Stimulated activated CD4-positive, alpha-beta T cell treated with anti-CD3 and anti-CD28 coated beads, Interleukin-12 subunit alpha, Interleukin-12 subunit beta, amount 100 ng/mL, for 48 hours (primary cell): ENCODE measurements at places on chromosomes 4 and X.
A peak's percentile ranks its signal among the peaks of the same experiment; 100 is the strongest.

- no peak for DNase-seq
These were observed 42.9 kb upstream of the TMPRSS11B start for GRCh38 chr4:68288393-68288740.

DNA sequence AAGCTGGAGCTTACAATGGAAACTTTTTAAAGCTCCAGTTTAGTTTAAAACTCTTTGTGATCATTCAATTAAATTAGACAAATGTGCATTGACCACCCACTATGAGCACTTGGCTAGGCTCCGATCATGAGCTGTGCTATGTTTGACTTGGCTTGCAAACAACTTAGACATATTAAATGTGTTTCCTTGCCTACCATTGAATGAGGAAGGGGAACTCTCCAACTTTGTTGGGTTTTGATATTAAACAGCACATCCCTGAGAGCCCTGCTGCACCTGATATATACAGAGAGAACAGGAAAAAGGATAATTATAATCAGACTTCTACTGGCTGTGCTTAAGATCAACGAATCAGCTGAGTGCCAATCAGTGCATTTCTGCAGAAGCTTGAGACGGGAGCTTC, 71.4 kb upstream of the ADGRL3 start:
- no peak for DNase-seq

DNA sequence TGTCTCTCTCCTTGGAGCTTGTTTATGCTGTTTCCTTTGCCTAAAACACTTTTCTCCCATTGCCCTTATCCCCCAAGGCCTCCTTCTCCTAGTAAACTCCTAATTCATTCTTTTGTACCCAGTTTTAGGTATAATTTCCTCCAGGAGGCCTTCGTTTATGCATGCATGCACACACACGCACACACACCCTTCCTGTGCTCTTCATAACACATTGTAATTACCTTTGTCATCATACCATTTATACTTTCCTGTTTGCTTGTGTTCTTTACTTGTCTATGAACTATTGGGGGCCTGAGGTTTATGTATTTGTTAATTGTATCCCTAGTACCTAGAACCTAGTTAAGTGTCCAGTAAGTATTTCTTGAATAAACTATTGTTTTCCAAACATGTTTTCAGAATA, 45.5 kb downstream of the XIAP start:
- DNase-seq: no peak

GRCh38 chr4:183912585-183912984, 7.5 kb downstream of the STOX2 start:
- DNase-seq: no peak

DNA sequence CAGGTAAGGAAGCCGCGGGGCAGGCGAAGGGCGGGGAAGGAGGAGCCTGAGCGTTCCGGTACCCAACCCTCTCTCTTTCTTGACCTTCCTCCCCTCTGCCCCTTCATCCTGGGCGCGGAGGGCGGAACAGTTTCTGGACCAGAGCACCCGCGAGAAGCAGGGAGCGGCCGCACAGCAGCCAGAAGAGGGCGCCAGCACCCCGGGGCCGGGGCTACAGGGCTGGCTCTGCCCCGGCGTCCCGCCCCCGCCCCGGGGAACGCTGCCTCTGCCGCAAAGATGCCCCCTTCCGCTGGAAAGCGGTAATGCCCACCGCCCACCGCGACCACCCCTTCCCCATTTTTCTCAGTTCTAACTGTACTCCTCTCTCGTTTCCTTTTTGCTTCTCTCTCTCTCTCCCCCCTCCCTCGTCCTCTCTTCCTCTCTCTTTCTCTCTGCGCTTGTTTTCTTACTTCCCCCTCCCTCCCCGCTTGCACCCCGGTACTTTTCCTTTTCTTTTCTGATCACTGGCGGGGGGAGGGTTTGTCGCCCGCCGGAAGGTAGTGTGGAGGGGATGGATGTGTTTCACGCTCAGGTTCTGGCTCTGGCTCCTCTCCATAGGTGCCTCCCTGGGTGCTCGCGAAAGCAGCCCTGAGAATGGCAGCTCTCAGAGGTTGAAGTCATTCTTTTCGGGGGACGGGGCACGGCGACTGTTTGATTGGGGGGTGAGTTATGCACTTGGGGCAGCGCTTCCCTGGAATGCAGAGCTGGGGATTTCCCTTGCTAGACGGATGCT, 13.1 kb upstream of the PRDM8 start:
- DNase-seq: peak; percentile 76

DNA sequence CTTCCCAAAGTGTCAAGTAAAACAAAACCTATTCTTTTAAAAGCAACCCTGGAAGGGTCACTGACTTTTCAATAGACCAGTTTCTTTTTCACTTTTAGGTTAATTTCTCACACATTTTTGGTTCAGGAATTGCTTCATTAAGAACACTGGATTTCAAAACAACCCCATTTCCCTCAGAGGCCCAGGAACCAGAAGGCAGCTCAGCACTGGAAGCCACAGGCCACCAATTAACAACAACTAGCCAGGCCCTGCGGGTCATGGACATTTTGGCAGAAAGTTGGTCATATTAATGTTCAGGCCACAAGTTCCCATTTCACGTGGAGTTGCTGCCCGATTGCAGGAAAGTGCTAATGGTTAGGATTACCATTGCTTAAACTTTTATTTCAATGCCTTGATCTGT, 39.8 kb downstream of the HAND2 start:
- DNase-seq: no peak

DNA sequence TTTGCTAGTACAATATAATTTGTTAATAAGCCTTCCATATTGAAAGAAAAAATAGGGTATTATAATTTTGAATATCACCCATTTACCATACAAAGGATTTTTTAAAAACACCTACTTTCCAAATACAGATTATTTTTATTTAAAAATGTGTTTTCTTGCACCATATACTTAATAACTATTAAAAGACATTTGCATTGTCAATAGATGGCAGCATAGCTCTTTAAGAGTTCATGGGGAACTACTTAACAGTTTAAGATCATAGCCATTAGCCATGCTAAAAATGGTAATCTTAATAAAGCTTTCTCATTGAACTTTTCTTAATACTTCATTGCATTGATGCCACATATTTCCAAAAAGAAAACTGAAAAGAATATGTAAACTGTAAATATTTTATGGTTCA, 1995.9 kb downstream of the C4orf33 start:
- DNase-seq: no peak

DNA sequence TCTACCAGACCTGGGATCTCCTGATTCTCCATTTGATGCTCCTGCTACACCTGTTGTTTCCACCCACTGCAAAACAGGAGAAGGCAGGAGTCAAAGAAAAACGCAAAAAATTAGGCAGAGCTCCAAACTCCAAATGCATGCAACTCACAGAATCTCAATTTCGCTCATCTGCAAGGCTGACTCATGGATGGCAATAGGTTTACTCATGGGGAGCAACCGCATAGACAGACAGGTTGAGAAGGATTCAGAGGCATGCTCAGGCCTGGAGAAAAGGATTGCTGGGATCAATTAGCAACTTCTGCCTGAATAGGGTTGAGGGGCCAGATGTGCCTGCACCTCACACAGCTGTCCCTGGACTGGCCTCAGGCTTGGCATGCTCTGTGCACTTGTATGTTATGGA, 231.0 kb downstream of the LDB2 start:
- no peak for DNase-seq

GRCh38 chr4:20297261-20297660, 45.6 kb downstream of the SLIT2 start:
- no peak for DNase-seq

DNA sequence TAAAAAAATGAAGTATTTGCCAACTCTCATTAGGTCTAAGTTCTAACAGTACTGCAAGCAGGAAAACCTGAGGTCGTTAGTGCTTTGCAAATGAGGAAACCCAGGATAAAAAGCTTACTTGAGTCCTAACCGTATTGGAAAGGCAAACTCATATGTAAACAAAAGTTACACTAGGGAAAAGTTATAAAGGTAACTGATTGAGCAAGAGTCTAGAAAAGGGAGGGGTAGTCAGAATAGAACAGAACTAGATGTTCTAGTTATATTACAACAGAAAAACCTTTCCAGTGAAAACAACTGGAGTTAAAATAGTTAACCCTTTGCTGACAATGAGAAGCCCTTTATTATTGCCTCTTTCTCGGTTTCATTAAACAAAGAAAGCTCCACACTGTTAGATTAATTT, 66.4 kb upstream of the MAOA start:
- no peak for DNase-seq

DNA sequence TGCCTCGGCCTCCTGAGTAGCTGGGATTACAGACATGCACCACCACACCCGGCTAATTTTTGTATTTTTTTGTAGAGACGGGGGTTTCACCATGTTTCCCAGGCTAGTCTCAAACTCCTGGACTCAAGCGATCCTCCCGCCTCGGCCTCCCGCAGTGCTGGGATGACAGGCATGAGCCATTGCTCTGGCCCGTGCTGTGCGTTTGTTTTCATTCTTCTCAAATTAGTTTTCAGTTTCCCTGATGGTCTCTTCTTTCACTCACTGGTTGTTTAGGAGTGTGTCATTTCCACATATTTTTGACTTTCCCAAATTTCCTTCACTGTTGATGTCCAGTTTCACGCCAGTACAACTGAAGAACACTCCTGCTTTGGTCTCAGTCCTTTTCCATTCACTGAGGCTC, 31.8 kb downstream of the SH3TC1 start:
- no peak for DNase-seq

DNA sequence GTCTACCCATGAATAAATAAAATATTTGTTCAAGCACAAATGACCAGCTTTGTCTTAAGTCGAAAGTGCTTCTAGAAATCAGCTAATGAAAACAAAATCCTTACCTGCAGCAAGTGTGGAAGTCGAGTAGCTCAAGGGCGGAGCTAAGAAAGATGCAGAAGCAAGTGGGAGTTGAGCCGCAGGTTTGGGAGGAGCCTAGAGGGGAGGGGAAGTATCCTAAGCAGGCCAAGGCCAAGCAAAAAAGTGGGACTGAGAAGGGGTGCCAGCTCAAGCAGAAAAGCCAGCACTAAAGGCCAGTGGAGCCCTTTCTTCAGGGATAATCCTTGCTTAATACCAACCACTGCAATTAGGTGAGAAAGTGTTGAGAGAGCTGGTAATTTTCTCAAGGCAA, 60.8 kb downstream of the DLG3 start:
- DNase-seq: no peak

DNA sequence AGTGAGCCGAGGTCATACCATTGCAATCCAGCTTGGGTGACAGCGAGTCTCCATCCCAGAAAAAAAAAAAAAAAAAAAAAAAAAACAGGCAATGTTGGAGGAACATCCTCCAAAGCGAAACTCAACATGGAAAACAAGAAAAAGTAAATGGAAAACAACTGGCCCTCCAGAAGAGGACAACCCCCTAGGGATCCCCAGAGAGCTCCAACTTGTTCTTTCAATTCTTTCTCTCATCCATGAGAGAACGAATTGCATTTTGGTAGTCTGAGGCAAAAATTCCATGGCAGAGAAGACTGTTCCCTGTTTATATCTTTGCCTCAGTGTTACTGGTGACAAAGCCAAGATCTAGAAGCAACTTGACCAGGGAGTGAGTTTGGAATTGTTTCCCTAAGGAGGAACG, 49.8 kb downstream of the OPHN1 start:
- no peak for DNase-seq

DNA sequence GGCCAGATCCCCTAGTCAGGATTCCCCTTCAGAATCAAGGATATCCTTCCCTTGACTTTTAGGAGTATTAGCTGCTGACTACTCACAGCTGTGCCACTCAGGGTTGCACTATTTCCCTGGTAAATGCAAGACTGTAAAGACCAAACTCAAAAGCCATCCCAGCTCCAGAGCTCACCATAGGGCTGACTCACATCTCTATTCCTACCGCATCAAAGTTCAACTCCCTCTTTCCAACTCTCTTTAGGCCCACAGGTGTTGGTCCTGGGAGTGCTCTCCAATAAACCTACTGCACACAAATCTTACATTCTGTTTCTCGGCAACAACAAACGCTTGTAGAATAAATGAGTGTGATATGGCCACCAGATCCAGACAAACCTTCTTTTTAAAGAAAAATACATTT, 109.6 kb downstream of the PPP3CA start:
- no peak for DNase-seq

DNA sequence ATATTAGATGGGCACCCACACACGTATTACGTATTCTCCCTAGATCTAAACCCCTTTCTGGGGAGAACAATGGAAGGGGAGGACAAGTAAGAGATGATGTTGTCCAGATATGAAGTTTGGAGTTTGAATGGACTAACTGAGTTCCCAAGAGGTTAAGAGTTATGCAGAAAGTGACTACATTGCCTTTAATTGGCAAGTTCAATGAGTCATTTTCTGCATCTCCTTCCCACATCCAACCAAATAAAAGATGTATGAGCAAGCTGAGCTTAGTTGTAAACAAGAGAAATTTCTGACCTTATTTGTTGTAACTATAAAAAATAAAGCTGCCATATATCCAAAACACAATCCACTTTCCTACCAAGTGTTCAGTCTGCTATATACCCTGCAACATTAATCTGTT, 50.5 kb downstream of the TIGD2 start:
- no peak for DNase-seq

GRCh38 chr4:11604821-11605220, 176.1 kb upstream of the HS3ST1 start:
- no peak for DNase-seq

DNA sequence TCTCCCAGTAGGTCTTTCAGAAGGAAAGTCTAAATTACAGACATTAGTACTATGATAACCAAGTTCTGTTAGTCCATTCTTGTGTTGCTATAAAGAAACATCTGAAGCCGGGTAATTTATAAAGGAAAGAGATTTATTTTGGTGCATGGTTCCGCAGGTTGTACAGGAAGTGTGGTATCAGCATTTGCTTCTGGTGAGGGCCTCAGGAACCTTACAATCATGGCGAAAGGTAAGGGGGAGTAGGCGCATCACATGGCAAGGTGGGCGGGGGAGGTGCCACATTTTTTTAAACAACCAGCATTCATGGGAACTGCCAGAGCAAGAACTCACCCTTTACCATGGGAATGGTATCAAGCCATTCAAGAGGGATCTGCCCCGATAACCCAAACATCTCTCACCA, 26.2 kb upstream of the USP46 start:
- no peak for DNase-seq

- no peak for DNase-seq
These were observed 12.1 kb downstream of the PJA1 start for GRCh38 chrX:69153060-69153730.

GRCh38 chr4:94841864-94842221, 84.1 kb downstream of the BMPR1B start:
- no peak for DNase-seq

DNA sequence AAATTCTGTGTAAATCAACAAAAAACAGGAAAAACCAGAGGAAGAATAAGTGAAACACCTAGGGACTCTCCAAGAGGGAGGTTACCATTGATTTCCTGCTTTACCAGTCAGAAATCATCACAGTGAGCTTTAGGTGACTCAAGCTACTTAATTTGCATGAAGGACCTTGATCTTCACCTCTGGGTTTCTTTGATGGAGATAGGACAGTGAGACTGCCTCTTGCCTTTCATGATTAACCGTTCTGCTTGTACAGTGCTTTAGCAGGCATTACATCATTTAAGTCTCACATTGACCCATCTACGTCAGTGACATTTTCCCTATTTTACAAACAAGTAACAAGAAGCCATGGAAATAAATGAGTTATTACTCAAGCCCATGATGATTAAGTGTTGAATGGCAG, 3.4 kb upstream of the GK start:
- no peak for DNase-seq

GRCh38 chrX:1597345-1598020, 6.1 kb downstream of the AKAP17A start:
- no peak for DNase-seq
